ENCODE measurements at places on chromosomes 7 and 10. TPM values are rescaled to one million over a fixed set of nuclear protein-coding genes. Genes with fewer than 3 reads are reported as not detected.

DNA sequence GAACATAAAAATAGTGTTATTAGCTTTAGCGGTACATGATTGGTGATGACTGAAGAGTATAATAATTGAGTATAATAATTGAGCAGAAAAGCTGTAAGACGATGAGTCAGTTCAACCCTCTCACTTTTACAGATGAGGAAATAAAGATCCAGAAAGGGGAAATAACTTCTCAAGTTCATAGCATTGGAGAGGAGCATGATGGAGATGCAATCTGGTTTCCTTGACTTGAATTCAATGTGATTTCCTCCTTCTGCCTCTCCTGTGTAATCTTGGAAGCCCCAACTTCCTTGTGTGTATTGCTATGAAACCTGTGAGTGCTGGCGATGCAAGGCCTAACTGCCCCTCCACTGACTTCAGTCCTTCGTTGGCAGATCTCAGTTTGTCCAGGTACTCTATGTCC, 265.1 kb downstream of the LRMDA start:
- no peaks in the 10 kb centered on the region for H3K36me3 ChIP-seq
- H3K27me3 ChIP-seq: no peaks in the 10 kb centered on the region
- no peak overlapping the region for H3K4me3 ChIP-seq
- no peaks in the 10 kb centered on the region for H3K4me1 ChIP-seq
- DNase-seq: no peak
- no peak overlapping the region for H3K27ac ChIP-seq

DNA sequence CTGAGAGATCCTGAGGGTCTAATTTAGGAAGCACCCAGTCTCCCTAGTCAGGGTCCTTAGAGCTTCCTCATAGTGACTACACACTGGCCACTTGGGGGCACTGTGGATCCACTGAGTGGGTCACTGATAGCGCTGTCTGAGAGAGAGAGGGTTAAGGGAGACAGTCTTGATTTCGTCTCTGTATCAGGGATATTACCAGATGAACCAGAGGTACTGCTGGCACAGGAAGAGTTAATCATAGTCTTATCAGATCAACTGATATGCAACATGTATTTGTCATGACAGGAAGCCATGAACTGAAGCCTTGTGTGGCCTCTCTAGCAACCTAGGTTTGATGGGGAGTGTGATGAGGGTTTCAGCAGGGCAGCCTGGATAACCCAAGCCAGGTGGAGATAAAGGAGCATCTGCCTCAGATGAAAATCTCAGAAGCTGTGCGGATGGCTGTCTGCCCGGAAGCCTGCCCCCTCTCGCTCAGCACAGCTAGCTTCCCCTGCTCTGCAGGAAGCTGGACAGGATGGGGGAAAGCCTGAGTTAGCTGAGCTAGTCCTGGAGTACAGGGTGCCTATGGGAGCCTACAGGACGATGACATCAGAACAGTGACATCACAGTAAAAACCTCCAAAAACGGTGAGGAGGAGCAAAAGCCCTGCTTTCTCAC, 214.0 kb upstream of the PRSS1 start:
- no peaks in the 10 kb centered on the region for H3K36me3 ChIP-seq
- H3K27ac ChIP-seq: no peak overlapping the region
- no peaks in the 10 kb centered on the region for H3K4me1 ChIP-seq
- H3K27me3 ChIP-seq: no peaks in the 10 kb centered on the region
- H3K4me3 ChIP-seq: no peak overlapping the region

GRCh38 chr7:102155821-102156441, 130.7 kb upstream of the SH2B2 start:
- H3K4me3 ChIP-seq: no peak overlapping the region
- H3K4me1 ChIP-seq: peaks cover 17% of the 10 kb centered on the region
- peak overlapping the region; percentile 22 for H3K27ac ChIP-seq
- DNase-seq: no peak

GRCh38 chr10:129771024-129771423, 193.1 kb downstream of the EBF3 start:
- peak; percentile 24 for DNase-seq
- no peaks in the 10 kb centered on the region for H3K27me3 ChIP-seq
- H3K36me3 ChIP-seq: no peaks in the 10 kb centered on the region
- no peak overlapping the region for H3K4me3 ChIP-seq
- no peak overlapping the region for H3K27ac ChIP-seq
- H3K4me1 ChIP-seq: peaks cover 11% of the 10 kb centered on the region

DNA sequence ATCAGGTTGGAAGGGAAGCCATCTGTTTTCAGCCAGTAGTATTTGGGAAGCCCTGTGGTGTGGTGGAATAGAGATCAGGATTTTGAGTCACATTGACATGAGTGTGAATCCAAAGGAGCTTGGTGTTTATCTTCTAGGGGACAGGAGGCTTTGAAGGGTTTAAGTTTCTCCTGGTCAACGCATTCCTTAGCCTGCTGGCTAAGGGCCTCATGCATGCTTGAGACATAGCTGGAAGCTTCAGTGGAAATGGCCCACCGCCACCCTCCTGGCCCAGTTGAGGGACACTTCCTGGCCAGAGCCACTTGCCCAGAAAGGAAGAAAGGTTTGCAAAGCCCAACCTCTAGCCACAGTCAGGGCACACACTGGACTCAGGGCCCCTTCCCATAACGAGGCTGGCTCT, 70.9 kb downstream of the CDK1 start:
- no peaks in the 10 kb centered on the region for H3K4me1 ChIP-seq
- no peaks in the 10 kb centered on the region for H3K27me3 ChIP-seq
- no peak overlapping the region for H3K4me3 ChIP-seq
- no peaks in the 10 kb centered on the region for H3K36me3 ChIP-seq
- H3K27ac ChIP-seq: no peak overlapping the region

GRCh38 chr7:98024075-98024474, 34.1 kb upstream of the OCM2 start:
- H3K4me1 ChIP-seq: no peaks in the 10 kb centered on the region
- no peaks in the 10 kb centered on the region for H3K27me3 ChIP-seq
- H3K36me3 ChIP-seq: no peaks in the 10 kb centered on the region

- H3K4me1 ChIP-seq: peaks cover 15% of the 10 kb centered on the region
- peak within 1 kb of the TSS; percentile 35 for H3K4me3 ChIP-seq
- H3K36me3 ChIP-seq: no peaks in the 10 kb centered on the region
- H3K27me3 ChIP-seq: no peaks in the 10 kb centered on the region
- peak; percentile 82 for DNase-seq
- H3K27ac ChIP-seq: peak within 1 kb of the TSS; percentile 63
Observed at GRCh38 chr7:93921607-93922566, at the start of gene GNG11. TSS of gene GNG11 (plus strand) at chr7:93921735. CDS start at chr7:93922138, 403 bp downstream.

- no peak for DNase-seq
- no peak overlapping the region for H3K4me3 ChIP-seq
- H3K27me3 ChIP-seq: peaks cover 10% of the 10 kb centered on the region
- no peak overlapping the region for H3K27ac ChIP-seq
- peaks cover 7% of the 10 kb centered on the region for H3K4me1 ChIP-seq
Observed at GRCh38 chr10:97134110-97134509, 51.6 kb downstream of the SLIT1 start.

DNA sequence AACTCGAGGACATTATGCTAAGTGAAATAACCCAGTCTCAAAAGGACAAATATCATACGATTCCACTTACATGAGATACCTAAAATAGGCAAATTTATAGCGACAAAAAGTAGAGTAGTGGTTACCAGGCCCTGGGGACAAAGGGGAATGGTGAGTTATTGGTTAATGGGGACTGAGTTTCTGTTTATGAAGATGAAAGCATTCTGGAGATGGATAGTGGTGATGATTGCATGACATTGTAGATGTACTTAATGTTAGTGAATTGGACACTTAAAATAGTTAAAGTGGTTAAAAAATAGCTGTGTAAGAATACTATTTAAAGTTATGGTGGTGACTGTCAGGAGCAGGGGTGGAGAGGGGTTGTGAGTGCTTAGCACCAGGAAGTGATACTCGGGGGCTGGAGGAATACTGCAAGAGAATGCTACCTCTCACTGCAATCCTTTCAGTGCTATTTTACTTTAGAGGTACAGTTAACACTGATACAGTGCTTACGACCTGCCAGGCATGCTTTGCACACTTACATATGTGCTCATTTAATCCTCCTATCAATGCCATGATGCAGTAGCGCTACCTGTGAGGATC, 16.7 kb upstream of the TEX36 start:
- H3K4me1 ChIP-seq: no peaks in the 10 kb centered on the region
- H3K27ac ChIP-seq: no peak overlapping the region
- H3K36me3 ChIP-seq: no peaks in the 10 kb centered on the region
- DNase-seq: no peak
- no peak overlapping the region for H3K4me3 ChIP-seq

DNA sequence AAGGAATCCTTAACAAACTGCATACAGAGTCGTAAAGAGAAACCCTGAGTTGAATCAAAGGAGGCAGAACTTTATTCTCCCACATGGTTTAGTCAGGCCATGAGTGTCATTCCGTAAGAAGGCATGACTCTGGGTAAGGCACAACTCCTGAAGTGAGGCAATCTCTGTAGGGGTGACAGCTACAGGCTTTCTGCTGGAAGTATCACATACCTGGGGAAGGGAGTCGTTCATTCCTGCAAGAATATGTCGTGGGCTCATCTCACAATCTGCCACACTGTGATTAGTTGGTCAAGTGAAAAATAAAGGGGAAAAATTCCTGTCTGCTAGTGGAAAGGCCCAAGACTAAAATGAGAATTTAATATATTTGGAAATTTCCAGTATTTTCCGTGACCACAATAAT, 392.6 kb downstream of the POM121L12 start:
- no peaks in the 10 kb centered on the region for H3K4me1 ChIP-seq
- no peaks in the 10 kb centered on the region for H3K27me3 ChIP-seq
- no peak overlapping the region for H3K4me3 ChIP-seq
- no peaks in the 10 kb centered on the region for H3K36me3 ChIP-seq
- no peak overlapping the region for H3K27ac ChIP-seq

DNA sequence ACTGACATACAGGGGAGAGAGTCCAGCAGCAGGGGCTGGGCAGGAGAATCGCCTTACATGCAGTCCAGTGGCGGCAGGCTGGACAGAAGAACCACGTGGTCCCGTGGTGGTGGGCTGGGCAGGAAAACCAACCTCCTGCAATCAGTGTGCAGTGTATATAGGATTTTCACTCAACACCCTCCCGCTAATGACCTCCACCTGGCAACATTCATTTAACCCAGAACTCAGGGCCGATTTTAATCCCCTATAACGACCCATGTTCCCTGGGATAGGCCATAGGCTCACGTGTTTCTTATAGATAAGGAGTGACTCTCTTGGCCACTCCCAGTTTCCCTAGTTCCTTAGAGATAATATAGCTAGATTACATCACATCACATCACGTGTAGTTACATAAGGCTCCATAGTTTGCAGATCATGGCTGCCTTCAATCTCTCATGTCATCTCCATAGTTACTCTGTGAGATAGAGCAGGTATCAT, 19.4 kb downstream of the MTURN start:
- H3K27me3 ChIP-seq: no peaks in the 10 kb centered on the region
- no peaks in the 10 kb centered on the region for H3K4me1 ChIP-seq
- H3K27ac ChIP-seq: no peak overlapping the region
- no peak for DNase-seq
- H3K36me3 ChIP-seq: no peaks in the 10 kb centered on the region
- H3K4me3 ChIP-seq: no peak overlapping the region

GRCh38 chr10:111116211-111116610, 39.4 kb downstream of the ADRA2A start:
- no peaks in the 10 kb centered on the region for H3K4me1 ChIP-seq
- DNase-seq: no peak
- no peak overlapping the region for H3K27ac ChIP-seq
- H3K4me3 ChIP-seq: no peak overlapping the region
- H3K36me3 ChIP-seq: no peaks in the 10 kb centered on the region
- no peaks in the 10 kb centered on the region for H3K27me3 ChIP-seq

DNA sequence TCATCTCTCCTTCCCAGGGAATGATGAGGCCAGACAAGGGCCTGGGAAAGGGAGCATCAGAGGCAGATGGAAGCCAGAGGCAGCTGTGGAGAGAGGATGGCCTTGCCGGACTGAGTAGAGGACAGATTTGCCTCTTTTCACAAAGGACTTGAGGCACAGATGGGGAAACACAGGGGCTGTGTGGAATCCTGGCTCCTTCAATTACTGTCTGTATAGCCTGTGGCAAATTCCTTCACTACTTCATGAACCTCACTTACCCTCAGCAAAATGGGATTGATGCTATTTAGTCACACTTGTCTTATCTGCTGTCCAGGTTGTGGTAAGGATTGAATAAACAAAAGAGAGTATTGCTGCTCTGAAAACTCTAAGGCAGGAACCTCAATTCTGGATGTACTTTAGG, 40.3 kb downstream of the SLC25A28 start:
- H3K27ac ChIP-seq: no peak overlapping the region
- no peaks in the 10 kb centered on the region for H3K4me1 ChIP-seq
- H3K27me3 ChIP-seq: peaks cover 2% of the 10 kb centered on the region
- no peaks in the 10 kb centered on the region for H3K36me3 ChIP-seq
- no peak overlapping the region for H3K4me3 ChIP-seq
- no peak for DNase-seq

GRCh38 chr7:25907731-25908130, 244.3 kb upstream of the NFE2L3 start:
- H3K27ac ChIP-seq: no peak overlapping the region
- H3K27me3 ChIP-seq: no peaks in the 10 kb centered on the region
- H3K36me3 ChIP-seq: no peaks in the 10 kb centered on the region
- no peaks in the 10 kb centered on the region for H3K4me1 ChIP-seq
- H3K4me3 ChIP-seq: no peak overlapping the region

Gene TMEM176B
- total RNA-seq: 25.6 TPM

Gene UCMA
- total RNA-seq: not detected

Gene ITGB8
- total RNA-seq: 1.3 TPM

Gene C10orf62
- total RNA-seq: 0.25 TPM

Gene RTKN2
- 1.2 TPM for total RNA-seq

Gene GSDME
- 7.1 TPM for total RNA-seq

Gene COPG2
- 35.1 TPM for total RNA-seq

Gene RET
- total RNA-seq: 0.09 TPM

Gene GPNMB
- total RNA-seq: not detected

Gene ANK3
- 50.0 TPM for total RNA-seq

Gene SFTPA1
- not detected for total RNA-seq

Gene VENTX
- total RNA-seq: not detected

Gene FLNC
- 516 TPM for total RNA-seq

Gene GTF2IRD2
- 7.6 TPM for total RNA-seq

Gene TEX36
- not detected for total RNA-seq

Gene STEAP1B
- not detected for total RNA-seq

Gene RALA
- 7.3 TPM for total RNA-seq
